ENCODE measurements at places on chromosomes 2 and 18. TPM values are rescaled to one million over a fixed set of nuclear protein-coding genes. Genes with fewer than 3 reads are reported as not detected.

DNA sequence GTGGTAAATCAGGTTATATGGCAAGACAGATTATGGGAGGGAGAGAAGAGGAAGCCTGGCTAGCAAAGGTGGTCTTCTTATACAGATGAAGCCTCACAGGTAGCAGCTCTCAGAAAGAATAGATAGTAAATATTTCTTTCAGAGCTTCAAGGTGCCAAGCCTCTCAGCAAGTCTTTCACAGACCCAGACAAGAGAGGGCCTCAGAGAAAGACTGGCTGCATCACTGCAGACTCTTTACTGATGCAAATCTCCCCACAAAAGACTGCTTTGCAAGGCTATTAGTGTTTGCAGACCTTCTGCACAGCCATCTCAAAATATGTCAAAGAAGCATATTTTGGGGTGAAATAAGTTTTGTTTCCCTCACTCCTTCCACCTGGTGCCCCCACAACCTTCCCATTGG, 372.4 kb upstream of the RND3 start:
- no peak for DNase-seq

DNA sequence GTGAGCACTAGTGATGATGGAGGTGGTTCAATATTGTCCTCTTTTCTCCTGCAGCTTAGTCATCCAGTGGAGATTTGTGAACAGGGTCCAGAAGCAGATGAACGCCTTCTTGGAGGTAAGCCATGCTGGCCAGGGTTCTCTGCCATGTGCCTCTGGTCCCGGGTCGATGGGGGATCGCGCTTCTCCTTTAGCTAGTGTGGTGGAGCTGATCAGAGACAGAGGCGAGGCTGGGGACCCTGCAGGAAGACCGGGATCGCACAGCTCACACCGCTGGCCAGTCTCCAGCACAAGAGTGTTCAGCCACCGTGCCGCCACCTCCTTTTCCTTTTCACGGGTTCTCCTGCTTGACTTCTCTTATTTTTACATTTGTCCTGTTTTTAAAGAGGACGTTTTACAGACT, 243.4 kb downstream of the ALPK2 start:
- no peak for DNase-seq

- DNase-seq, result no peak
Measured at GRCh38 chr2:42566837-42567321, 1.6 kb upstream of the MTA3 start.

- DNase-seq, result no peak
Measured at GRCh38 chr2:5954509-5954908, 262.3 kb downstream of the SOX11 start.

DNA sequence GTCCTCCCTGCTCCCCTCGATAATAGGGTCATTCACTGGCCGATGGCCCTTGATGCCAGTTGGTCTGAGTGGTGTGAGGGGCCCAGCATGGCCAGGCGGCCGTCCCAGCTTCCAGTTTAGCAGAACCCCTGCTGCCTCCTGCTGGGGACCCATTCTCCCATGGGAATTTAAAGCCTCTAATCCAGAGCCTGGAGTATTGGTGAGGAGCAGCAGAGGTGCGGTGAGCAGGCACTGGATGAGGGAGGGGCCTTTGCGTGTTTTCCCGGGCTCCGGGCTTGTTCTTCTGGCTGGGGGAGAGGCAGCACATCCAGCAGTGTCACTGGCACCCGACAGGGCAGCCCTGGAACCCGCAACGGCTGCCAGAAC, 17.4 kb downstream of the KCNIP3 start:
- DNase-seq, result no peak

DNA sequence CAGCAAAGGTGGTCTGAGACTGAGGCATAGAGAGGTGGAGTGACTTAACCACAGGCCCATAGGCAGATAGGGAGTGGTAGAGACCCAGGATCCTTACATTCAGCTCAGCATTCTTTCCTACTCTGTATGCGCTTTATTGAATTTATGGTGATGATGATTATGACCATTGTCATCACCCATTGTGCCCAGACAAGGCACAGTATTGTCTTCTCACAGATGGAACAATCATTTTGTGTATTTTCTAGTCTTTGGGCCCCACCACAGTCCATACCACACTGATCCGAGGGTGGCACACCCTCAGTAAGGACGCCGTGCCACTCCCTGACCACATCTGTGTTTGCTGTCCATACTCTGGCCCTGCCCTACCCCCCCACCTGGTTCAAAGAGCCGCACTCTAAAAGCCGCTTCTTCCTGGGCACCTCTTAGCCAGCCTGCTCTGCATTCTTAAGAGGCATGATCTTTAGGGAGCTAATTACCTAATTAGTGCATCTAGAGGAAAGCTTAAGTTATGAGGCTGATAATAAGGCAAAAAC, 179.6 kb upstream of the SMAD2 start:
- DNase-seq, result no peak

- no peak for DNase-seq
Measured at GRCh38 chr2:33145459-33145858, 198.7 kb downstream of the LTBP1 start.

GRCh38 chr18:76307293-76307690, 187.8 kb downstream of the ZNF516 start:
- DNase-seq, result no peak

DNA sequence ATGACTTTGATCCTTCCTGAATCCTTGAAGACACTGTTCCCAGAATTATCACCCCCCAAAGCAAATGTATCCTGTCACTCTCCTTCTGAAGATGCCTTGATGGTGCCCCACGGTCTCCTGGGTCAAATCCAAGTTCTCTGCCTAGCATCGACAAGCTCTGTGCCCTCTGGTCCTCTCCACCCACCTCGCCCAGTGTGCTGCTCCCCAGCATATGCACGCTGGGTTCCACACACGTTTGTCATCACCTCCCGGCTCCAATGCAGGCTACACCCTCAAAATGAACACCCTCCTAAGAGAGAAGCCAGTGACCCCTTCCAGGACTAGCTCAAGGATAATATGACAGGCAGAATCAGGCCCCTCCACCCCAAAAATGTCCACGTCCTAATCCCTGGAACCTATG, 39.5 kb upstream of the CREG2 start:
- DNase-seq, result no peak

LIMS3 gene
- 3.7 TPM for polyA plus RNA-seq

GRB14 gene
- 48.6 TPM for polyA plus RNA-seq

CRYGD gene
- polyA plus RNA-seq, result not detected

CD8A gene
- polyA plus RNA-seq, result 0.29 TPM

KLHL29 gene
- 13.1 TPM for polyA plus RNA-seq

ALK gene
- 0.24 TPM for polyA plus RNA-seq

ASAP2 gene
- polyA plus RNA-seq, result 59.1 TPM
